NAMALWA (cell line): ENCODE measurements at places on chromosomes 3 and 15.

DNA sequence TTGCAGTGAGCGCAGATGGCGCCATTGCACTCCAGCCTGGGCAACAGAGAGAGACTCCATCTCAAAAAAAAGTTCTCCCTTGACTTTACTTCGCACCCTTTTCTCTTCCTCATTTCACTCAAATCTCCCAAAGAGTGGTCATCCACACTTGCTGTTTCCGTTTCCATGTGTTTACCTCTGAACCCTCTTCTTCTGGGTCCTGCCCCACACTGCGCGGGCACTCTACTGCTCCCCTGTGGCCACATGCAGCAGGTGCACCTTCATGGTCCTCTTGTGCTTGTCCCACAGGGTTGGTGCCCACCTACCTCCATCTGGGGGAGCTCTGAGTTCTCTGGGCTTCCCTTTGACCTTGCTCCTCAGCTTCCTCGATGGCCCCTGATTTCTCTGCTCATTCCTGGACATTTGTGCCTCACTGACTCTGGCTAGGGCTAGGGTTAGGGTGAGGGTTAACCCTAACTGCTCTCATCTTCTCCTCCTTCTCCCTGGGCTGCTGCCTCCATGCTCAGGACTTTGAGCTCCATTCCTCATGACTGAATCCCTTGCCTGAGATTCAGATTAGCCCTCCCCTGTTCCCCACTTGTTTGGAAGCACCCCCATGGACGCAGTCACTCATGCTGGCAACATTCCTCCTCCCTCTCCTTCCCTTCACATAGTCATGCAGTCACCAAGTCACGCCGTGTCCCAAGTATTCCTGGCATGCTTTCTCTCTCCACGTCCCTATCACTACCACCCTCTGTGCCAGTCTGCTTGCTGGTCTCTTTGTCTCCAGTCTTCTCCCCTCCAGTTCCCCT is 26.6 kb upstream of the KY start:
- DNase-seq, result peak; percentile 63

DNA sequence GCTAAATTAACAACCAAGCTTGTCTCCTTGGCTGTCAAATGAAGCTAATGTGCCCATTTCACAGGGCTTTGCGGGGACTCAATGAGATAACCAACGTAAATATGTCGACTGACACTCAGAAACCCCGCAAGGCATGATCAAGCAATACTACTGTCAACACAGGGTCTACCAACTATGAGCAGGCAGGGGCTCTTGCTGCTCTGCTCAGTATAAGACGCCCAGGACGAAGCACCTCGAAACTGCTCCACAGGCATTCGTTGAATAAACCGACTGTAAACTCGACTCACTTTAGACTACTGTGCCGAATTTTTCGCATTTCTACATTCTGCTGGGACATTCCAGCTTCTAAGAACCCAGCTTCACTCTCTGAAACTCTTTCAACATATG is 55.0 kb downstream of the FEZF2 start:
- DNase-seq, result no peak

DNA sequence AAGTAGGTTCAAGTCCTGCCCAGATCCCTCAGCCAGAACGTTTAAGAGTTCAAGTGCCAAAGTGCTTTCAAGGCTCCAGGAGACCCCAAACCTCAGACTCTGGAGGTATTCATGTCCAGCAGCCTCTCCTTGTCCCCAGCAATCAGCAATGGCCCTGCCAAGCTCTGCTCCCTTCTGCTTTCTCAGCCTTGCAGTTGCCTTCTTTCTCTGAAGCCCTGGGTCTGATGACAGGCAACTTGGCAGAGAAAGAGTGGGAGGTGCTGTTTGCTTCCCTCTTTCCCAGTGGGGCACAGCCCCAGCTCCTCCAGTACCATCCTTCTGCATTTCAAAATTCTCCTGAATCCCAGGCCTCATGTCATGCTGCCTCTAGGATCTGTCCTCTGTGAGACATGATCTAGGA is 40.2 kb downstream of the ATP2B2 start:
- no peak for DNase-seq

DNA sequence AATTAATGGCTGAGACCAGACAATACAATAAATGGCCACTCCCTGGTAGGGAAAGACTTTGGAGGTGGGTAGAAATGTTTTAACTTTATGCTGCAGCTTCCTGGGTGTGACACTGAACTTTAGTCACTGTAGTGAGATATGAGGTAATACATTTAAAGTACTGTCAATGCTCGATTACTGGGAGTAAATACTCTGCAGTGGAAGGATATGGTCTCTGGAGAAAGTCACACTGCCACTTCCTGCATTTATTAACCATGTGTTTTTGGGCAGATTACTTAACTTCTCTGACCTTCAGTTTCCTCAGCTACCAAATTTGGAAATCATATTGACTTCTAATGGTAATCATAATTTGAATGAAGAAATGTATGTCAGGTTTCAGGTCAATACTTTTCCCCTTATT is 317.1 kb upstream of the TGFBR2 start:
- no peak for DNase-seq

DNA sequence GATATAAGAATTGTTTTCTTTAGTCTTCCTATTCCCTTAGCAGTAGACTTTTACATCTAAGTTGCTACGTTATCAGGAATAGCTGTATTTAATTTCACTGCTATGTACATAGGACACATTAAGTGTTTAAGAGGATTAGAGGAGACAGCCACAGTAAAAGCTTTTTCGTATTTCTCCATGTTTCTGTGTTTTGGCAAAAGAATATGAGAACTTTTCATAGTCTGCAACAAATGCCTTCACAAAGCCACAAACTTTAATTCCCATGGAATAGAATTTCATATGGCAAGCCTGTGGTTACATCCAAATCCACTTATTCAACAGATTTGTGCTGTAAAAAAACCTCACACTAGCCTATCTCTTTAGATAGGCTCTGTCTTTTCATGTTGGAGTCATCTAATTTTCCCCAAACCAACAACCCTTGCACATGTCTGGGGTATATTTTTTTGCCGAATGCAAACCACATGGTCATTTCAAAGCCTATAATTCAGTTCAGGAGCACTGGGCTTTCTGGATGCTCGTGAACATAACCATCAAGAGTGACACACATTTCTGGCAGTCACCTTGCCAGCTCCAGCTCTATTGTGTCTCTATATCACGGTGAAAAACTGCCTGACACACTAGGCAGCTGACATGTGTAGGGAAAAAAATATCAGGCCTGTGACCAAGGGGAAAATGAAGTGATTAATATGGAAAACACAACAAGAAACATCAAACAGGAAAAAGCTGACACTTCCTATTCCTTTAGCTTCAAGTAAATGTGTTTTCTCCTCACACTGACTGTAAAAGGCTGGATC is 19.2 kb downstream of the PLD1 start:
- no peak for DNase-seq

DNA sequence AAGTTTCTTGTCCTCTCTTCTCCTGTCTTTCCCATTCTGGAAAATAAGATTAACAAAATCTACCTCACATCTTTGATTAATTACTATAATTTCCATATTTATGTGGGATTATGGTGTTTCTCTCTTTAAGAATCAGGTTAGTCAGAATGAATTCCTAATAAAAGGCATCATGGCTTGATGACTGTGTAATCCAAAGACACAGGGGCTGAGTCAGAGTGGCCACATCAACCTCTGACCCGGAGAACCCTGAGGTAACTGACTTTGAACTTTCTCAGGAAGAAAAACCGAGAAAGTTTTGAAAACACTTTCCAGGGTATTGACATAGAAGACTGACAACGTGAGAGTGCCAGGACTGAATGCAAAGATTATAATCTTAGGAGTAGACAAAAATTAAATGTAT is 170.3 kb upstream of the MCTP2 start:
- no peak for DNase-seq
